ENCODE measurements at places on chromosomes 11 and 22.
A peak's percentile ranks its signal among the peaks of the same experiment; 100 is the strongest.

DNA sequence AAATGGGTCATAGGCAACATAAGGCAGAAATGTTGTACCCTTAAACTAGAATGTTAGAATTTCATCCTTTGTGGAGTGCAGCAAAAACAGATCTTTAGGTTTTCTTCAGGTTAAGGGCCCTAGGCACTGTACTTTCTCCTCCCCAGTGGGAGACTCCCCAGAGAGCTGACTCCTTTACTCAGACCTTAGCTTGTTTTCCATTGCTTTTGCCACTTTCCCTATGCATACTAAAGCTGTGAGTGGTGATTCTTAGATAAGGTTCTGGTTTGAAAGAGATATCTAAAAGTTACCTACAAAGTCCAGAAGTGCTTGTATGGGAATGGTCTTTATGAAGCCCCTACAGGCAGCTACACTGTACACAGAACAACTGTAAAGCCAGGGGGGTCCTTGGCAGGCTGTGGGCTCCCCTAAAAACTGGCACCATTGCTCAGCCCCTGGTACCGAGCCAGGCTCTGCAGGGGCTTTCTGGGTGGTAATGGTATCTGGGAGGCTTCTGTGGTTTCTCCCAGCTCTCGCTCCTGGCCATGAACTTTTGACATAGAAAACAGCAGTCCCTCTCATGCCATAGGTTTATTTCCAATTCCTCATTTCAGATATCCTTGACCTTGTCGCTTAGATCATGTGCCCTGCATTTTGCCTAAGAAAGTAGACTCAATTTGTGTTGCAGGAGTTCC lies 23.2 kb downstream of the AMOTL1 start:
- no peak for DNase-seq

GRCh38 chr22:26981541-26981940 lies 324.2 kb downstream of the MIAT start:
- DNase-seq, result no peak

- no peak for DNase-seq
Measured at GRCh38 chr11:134752526-134752925, 340.5 kb upstream of the B3GAT1 start.

- no peak for DNase-seq
Measured at GRCh38 chr11:62127426-62127825, 3.6 kb downstream of the INCENP start.

DNA sequence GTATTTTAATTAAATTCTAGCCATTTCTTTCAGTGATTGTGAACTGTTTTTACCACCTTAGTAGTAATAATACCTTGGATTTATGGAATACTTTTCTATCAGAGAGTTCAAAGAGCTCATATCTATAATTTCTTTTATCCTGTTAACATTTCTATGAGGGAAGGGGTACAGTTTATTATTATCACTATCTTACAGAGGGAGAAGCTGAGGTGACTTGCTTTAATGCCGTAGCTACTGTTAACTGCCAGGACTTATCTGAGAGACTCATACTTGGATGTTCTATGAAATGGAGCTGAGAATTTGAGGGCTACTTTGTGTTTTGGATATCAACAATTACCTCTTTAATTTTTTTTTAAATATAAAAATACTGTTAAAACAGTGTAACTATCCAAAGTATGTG lies 3.3 kb downstream of the REXO2 start:
- no peak for DNase-seq

DNA sequence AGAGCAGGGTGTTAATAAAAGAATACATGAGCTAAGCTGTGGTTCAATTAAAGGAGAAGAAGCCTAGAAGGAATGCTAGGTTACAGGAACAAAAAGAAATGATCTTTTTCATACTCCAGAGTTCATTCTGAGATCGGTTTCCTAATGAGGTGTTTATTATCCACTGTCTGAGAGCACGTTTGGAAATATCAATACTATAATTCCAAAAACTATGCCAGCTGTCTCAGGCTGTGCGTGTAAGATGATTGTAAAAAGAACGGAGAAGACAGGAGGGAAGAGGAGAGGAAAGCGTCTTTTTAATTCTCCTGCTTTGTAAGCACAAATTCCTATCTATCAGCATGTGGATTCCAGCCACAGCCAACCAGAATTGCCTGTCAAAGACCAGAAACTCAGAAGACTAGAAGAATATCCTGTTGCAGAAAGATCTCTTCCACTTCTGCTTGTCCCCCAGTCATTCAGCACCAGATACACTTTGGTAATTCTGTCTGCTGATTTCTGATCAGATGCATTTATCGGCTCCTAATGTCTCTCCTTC lies 25.7 kb downstream of the APOL5 start:
- DNase-seq, result no peak

DNA sequence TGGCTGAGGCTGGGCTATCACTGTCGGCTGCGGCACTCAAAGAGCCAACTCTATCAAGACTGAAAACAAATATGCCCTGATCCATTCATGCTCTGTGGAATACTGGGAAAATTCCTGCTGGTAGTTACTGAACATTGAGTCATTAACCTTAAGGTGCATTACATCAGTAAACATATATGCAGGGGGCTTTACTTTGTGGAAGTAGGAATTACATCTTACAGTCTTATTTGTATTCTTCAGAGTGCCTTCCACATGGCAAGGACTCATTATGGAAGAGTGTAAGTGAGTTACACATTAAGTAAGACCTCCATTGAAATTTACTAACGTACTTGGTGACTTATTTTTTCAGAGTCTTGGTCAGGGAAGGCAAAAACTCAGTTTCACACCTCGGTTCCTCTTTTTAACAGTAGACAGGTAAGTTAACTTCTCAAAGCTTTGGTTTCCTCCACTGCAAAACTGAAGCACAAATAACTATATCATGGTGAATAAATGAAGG lies 4.5 kb downstream of the OR5B21 start:
- no peak for DNase-seq

DNA sequence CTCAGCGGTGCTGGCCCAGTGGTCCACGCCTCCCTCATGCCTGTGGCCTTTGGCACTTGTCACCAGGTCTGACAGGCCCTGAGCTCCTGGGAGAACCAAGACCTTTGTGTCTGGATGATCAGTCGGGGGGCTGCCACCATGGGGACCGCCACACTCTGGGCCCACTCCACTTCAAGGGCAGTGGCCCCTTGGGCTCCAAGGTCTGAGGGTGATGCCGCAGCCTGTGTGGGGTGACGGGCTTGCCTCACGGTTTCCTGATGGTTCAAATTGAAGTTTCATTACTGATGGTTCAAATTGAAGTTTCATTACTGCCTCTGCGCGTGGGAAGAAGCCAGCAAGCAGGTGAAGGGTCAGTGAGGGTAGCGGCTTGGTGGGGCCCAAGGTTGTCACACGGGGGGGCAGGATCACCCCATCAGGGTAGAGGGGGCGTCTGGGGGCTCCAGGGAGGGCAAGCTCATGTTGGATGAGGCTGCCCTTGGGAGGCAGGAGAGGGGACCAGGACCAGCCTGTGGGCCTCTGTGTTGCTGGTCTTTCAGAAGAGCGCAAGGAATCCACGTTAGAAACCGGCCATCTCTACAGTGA lies 27.5 kb downstream of the TRMU start:
- DNase-seq, result no peak

DNA sequence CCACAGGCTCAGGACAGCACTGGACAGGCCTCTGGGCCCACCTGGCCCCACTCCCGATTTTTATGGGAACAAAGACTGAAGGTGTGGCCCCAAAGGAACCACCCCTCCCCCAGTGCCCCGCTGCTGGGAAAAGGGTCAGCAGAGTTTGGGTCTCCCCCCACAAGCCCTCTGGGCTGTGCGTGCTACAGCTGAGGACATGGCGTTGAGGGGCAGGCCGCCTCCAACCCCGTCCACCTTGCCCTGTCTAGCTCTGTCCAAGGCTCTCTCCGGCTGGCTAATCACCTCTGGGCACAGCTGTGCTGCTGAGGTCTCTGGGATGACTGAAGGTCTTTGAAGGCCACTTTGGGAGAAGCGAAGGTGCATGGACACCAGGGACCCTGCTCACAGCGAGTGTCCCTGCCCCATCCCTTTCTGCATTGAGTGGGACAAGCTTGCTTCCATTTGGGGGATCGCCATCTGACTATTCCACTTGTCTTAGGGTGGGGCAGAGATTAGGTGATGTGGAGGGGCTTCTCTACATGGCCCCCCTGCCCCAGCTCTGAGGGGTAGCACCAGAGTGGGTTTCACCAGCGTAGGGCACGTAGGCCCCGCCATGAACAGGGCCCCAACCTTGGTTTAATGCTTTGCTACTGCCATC lies 6.5 kb downstream of the ASCL2 start:
- DNase-seq, result no peak

DNA sequence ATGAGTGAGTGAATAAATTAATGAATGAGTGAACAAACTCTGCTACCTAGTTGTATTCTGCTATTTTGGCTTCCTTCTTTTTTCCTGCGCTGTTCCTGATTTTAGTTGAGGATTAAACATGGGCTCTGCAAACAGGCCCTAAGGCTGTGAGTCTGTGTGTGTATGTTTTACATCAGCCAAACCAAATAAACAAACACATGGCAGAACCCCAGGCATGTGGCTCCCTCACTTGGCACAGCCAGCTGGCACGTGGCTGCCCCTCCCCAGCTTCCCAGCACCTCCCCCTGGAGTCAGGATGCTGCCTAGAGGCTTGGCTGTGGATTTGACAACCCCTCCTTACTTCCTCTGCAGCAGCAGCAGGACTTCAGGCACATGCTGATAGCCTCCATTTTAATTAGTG lies 593.2 kb downstream of the INSC start:
- DNase-seq, result peak; percentile 86

DNA sequence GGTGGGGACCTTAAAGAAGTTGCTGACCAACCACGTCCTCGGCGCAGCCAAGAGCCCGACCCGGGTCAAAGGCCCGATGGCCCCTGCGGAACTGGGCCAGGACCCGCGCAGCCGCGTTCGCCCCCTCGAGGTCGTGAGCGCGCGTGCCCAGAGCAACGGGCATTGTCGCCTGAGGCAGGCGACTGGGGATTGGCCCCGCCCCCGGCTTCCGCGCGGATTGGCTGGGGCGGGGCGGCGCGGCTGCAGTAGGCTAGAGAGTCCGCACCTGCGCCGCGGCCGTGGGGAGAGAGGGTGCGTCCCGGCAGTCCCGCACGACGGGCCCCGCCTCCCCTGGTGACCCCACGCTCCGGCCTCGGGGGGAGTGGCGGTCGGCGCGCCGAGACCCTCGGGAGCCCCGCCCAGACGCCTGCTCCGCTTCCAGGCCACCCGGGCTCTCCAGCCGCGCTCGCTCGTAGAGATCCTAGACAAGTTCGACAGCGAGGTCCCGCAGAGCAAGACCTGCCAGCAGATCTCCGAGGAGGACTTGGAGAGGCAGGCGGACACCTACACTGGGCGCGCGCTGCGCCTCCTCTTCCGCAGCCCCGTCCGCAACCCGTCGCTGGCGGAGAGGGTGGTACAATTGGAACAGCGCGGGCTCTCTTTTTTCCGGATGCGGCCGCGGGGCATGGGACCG lies 8.3 kb upstream of the PPIL2 start:
- peak; percentile 58 for DNase-seq

GRCh38 chr11:123362941-123363340 lies 67.1 kb upstream of the GRAMD1B start:
- DNase-seq, result no peak

- peak; percentile 89 for DNase-seq
Measured at GRCh38 chr11:77154381-77155081, 26.5 kb downstream of the MYO7A start.

GRCh38 chr22:30221121-30221992 lies 25.2 kb downstream of the LIF start:
- DNase-seq, result no peak

GRCh38 chr11:62148271-62148980 lies 24.6 kb downstream of the INCENP start:
- no peak for DNase-seq

- no peak for DNase-seq
Measured at GRCh38 chr22:46380581-46380980, 45.1 kb downstream of the TRMU start.

- no peak for DNase-seq
Measured at GRCh38 chr22:19526076-19526701, 2.0 kb upstream of the CLDN5 start.

DNA sequence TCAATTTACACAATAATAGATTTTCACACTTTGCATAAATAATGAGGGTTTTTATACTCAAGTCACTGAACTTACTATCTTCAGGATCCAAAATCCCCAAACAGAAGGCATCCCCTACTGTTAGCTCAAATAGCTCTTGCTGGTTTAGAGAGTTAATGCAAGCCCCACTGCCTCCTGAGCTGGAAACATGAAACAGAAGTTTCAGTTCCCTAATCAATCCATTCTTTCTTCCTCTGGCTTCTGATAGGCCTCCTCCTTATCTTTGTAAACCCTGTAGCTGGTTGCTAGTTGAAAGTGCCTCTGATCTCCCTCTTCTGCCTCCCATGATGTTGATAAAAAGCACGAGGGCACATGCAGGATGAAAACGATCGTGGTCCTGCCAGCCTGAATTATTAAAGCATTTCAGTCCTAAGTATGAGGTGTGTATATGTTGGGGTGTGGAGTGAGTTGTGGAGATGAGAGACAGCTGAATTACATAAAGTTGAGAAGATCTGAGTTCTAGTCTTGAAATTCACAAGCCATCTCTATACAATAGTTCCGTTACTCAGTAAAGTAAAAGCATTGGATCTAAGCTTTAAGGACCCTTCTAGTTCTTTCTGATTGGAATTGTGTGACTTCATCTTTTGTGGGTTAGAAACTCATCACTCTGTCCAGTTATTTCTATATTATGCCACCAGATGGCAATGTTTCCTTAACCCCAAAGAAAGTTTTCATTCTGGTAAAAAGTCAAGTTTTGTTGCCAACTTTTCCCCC lies 35.0 kb upstream of the EHF start:
- DNase-seq, result peak; percentile 56

DNA sequence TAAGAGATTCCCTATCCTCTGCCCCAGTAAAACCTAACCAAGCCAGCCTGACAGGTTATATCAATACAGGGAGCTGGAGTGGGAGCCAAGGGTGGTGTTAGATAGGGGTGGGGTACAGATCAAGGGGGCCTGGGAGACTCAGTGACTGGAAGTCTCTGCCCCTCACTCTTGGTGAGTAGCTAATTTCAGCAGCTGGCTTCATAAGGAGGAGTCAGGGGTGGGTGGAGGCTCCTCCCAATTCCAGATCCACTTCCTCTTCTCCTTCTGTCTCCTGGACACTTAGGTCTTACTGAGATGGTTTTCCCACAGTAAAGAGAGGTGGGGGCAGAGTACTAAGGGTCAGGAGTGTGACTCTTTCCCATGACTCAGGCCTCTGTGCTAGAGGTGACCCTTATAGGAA lies 1.1 kb upstream of the VSIG2 start:
- DNase-seq, result no peak

GRCh38 chr11:60923326-60923725 lies 934 bp upstream of the TMEM132A start:
- DNase-seq, result no peak

DNA sequence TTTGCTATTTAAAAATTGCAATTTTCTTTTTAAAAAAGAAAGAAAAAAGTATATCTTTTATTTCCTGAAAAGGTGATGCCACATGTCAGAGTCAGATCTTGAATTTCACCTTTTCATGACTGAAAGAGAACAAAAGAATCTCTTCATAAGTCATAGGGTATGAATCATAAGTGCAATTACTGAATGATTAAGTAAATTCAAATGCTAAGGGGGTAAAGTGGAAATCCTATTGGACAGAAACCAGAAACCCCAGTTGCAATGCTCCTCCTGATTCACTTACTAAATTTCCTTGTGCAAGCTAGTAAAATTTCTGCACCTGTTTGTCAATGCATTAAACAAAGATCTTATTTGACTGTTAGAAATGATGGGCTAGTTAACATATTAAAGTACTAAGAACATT lies 8.2 kb upstream of the PRRG4 start:
- DNase-seq, result peak; percentile 94

- DNase-seq, result peak; percentile 73
Measured at GRCh38 chr11:92224407-92225124, at the start of gene FAT3. Gene FAT3 (plus strand): TSS chr11:92224818. CDS start chr11:92352113, 127,295 bp downstream.

Measured in DMS79 treated with DMSO at 0.1 percent for 48 hours (cell line).